ENCODE measurements at places on chromosomes 3 and 15. TPM values are rescaled to one million over a fixed set of nuclear protein-coding genes. Genes with fewer than 3 reads are reported as not detected.

NDUFAF3 gene
- total RNA-seq = 83.4 TPM

ITIH3 gene
- total RNA-seq = not detected

AHSG gene
- not detected for total RNA-seq

LIPC gene
- total RNA-seq = 2.6 TPM

U2SURP gene
- 94.8 TPM for total RNA-seq

ECE2 gene
- not detected for total RNA-seq

PAK6 gene
- 7.5 TPM for total RNA-seq

C3orf62 gene
- total RNA-seq = 2.4 TPM

NR1I2 gene
- total RNA-seq = 271 TPM

SMCO1 gene
- not detected for total RNA-seq

LRRC49 gene
- 4.8 TPM for total RNA-seq

NUSAP1 gene
- 5.0 TPM for total RNA-seq

SKOR1 gene
- 0.79 TPM for total RNA-seq

WNT5A gene
- 2.6 TPM for total RNA-seq

REC114 gene
- total RNA-seq = not detected

TP63 gene
- total RNA-seq = not detected

TPRG1 gene
- 14.9 TPM for total RNA-seq

CAMK2N2 gene
- total RNA-seq = not detected

CISH gene
- 14.1 TPM for total RNA-seq

SLC12A1 gene
- total RNA-seq = not detected

TERC gene
- total RNA-seq = 221 TPM

FBXO40 gene
- total RNA-seq = not detected

SEMA3G gene
- 3.0 TPM for total RNA-seq

ELP6 gene
- 1.2 TPM for total RNA-seq

MESP1 gene
- total RNA-seq = 13.5 TPM

RTP4 gene
- 4.9 TPM for total RNA-seq

NOX5 gene
- not detected for total RNA-seq

GRM2 gene
- 0.27 TPM for total RNA-seq

CTXN2 gene
- total RNA-seq = not detected

CDC25A gene
- total RNA-seq = 7.6 TPM

CHRM5 gene
- not detected for total RNA-seq

RPP25 gene
- total RNA-seq = 28.4 TPM

STRIT1 gene
- not detected for total RNA-seq

SPINK8 gene
- not detected for total RNA-seq

KBTBD12 gene
- 3.3 TPM for total RNA-seq

C2CD4B gene
- 2.7 TPM for total RNA-seq

All from transverse colon (tissue), 4 donors.